ENCODE measurements at places on chromosomes 13 and 19.

DNA sequence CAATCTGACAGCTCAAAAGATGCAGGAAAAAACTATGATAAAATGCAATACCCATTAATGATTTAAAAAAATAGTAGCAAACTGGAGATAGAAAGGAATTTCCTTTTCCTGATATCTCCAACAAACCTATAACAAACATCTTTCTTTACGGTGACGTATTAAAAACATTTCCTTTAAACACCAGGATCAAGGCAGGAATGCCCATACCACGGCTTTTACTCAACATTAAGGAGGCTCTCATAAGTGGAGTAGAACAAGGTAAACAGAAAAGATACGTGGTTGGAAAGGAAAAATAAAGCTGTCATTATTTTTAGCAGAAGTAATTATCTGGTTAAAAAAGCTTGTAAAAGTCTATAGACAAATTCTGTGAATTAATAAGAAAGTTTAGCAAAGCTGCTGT, 61.1 kb downstream of the MIPEP start:
- no peak for DNase-seq

DNA sequence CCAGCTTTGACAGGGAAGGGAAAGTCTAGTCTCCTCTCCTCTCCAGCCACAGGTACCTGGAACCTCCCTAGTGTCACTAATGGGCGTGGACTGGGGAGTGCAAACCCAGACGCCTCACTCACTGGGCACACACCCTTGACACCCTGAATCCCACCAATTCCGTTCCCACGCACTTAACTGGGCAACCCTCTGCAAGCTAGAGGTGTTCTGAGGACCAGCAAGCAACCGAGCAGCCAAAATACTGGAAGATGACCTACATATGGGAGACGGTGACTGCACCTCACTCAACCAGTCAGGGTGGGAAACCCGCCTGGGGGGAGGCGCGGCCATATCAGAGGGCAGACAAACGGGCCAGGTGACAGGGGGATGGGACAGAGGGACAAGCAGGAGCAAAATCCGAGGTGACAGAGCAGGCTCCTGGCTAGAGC, 991 bp downstream of the ABHD17A start:
- no peak for DNase-seq

DNA sequence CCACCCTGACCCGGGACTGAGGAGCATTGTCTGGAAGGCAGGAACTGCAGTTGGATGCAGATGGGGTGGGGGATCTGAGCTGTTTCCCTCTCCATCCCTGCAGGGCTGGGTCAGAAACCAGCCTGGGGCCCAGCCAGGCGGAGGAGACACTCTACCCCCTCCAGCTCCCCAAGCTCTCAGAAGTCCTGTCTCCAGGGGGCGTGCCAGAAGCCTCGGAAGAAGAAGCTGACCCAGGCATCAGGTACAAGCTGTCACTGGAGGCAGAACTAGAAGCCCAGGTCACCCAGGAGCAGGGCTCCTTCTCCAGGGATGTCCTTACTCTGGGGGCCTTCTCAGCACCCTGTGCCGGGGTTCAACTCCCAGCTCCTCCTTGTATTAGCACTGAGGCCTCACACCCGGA, 15.5 kb downstream of the SIX5 start:
- no peak for DNase-seq

- DNase-seq: no peak
Observed at GRCh38 chr13:112974125-112974524, 5.1 kb downstream of the MCF2L start.

GRCh38 chr13:75181906-75182305, 300.1 kb downstream of the TBC1D4 start:
- no peak for DNase-seq

DNA sequence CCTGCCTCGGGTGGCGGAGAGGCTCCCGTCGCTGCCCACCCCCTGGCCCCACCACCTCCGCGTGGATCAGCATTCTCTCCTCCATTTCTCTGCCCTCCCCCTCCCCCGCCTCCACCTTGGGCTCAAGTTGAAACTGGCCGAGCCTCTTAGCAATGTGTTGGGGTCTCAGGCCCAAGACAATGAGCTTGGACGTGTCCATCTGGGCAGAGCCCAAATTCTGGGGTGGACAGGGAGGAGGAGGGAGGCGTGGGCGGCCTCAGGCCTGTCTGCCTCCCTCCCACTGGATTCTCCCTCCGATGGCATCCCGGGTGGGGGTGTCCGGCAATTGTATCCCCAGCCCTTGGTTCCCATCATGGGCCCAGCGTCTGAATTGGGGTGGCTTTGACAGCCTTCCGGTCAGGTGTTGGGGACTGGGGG, 1.2 kb downstream of the CELF5 start:
- DNase-seq: no peak

All from hindlimb muscle (tissue), 1 donor.